ENCODE measurements at places on chromosomes 11 and 22.

- DNase-seq, result no peak
These were observed 70.8 kb upstream of the USP47 start for GRCh38 chr11:11770921-11771486.

GRCh38 chr22:33838644-33839043 lies 81.6 kb downstream of the LARGE1 start:
- DNase-seq, result no peak

DNA sequence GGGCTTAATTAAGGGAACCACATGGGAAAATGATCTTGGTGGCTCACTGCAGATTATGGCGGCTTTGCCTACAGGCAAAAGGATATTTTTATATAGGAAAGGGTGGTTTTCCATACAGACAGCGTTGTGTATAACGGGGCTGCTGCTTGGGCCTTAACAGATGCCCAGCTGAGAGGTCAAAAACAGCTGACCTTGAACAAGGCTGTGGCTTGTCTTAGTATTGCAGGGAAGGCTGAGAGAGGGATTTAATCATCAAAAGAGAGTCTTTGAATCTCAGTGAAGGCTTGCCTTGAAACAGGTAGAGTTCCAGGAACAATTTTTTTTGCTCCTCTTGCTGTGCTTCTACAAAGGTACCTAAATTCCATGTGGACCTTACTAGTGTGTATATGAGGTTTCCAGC lies 301.6 kb upstream of the C11orf87 start:
- no peak for DNase-seq

GRCh38 chr11:45892856-45893255 lies 7.4 kb downstream of the MAPK8IP1 start:
- DNase-seq, result no peak

GRCh38 chr22:37160027-37160426 lies 10.3 kb upstream of the IL2RB start:
- DNase-seq, result no peak

DNA sequence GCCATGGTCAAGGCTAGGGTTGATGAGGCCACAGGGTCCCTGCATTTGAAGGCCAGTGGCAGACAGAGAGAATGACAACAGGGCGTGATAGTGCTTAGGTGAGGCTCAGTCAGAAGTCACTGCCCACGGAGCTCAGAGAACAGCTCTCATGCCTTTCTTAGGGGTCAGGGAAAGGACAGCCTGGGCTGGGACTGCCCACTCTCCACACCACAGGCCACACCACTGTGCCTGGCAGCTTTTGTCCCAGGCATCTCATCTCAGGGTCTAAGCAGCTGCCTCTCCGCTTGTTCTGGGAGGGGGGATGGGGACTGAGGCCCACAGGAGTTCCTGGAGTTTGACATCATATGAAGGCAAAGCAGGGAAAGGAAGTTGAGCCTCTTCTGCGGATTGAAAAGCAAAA lies 150.2 kb upstream of the B3GAT1 start:
- DNase-seq, result peak; percentile 53

All from osteocyte (in vitro differentiated cells).